NCI-H226 (cell line): ENCODE measurements at places on chromosomes 6 and 20.

GRCh38 chr6:41670703-41671360 lies 32.6 kb downstream of the MDFI start:
- no peak for DNase-seq

GRCh38 chr20:41632896-41633295 lies 14.7 kb upstream of the CHD6 start:
- peak; percentile 45 for DNase-seq

- no peak for DNase-seq
Measured at GRCh38 chr6:129731428-129731827, 21.5 kb upstream of the ARHGAP18 start.

- no peak for DNase-seq
Measured at GRCh38 chr6:10112871-10113549, 301.9 kb downstream of the TFAP2A start.

- no peak for DNase-seq
Measured at GRCh38 chr20:9458138-9458796, 56.1 kb upstream of the LAMP5 start.

DNA sequence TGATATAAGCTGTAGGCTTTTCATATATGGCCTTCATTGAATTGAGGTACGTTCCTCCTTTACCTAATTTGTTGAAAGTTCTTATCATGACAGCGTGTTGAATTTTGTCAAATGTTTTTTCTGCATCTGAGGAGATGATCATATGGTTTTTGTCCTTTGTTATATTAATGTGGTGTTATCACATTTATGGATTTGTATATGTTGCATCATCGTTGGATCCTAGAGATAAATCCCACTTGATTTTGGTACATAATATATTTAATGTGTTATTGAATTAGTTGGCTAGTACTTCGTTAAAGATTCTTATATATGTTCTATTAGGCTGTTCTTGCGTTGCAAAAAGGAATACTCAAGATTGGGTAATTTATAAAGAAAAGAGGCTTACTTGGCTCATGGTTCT lies 8.6 kb upstream of the WFDC9 start:
- no peak for DNase-seq

GRCh38 chr20:61965606-61966491 lies 99.8 kb downstream of the TAF4 start:
- DNase-seq, result no peak

DNA sequence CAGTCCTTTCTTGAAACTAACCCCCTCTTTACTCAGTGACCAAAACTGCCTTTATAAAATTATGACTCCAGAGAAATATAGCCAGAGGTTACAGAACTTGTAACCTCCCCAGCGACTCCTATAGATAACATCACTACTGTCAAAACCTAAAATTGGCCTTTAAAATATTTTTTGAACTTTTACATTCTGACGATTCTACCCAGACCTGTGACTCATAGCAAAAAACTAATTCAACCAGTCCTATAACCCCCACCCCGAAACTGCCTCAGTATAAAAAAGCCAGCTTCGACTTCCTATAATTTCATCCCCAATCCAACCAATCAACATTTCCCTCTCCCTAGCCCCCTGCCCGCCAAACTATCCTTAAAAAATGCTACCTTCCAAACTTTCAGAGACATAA lies 13.9 kb downstream of the JPH2 start:
- DNase-seq, result no peak

DNA sequence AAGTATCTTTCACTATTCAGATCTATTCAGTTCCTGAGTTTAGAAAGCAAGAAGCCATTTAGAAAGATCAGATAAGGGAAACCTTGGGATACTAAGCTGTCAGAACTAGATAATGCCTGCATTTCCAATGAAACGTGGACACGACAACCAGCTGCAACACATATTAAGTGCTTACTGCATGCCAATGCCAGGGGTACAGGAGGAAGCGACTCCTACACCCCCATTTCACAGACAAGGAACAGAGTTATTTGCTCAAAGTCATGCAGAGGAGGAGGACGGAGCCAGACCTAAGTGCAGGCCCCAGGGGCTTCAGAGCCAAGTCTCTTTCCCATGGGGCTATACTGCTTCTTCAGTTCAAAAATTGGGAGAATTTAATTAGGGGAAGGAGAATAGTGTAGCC lies 62.4 kb downstream of the PREX1 start:
- no peak for DNase-seq

DNA sequence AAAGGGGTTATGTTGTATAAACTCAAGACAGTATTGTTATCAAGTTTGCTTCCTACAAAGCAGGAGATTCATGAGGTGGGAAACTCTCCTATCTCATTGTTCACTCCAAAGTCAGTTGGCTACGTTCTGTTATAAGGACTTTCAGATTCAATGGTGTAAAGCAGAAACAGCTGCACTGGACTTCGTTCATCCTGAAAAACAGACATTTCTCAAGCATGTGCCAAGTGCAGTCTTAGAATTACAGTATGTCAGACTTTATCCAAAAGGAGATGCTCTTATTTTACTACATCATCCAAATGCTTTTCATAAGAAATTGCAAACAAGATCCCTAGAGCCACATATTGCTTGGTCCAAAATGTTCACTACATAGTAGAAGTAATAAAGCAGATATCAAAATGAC lies 14.9 kb downstream of the COL21A1 start:
- no peak for DNase-seq

- DNase-seq, result no peak
Measured at GRCh38 chr20:51427651-51428291, 114.7 kb downstream of the NFATC2 start.

DNA sequence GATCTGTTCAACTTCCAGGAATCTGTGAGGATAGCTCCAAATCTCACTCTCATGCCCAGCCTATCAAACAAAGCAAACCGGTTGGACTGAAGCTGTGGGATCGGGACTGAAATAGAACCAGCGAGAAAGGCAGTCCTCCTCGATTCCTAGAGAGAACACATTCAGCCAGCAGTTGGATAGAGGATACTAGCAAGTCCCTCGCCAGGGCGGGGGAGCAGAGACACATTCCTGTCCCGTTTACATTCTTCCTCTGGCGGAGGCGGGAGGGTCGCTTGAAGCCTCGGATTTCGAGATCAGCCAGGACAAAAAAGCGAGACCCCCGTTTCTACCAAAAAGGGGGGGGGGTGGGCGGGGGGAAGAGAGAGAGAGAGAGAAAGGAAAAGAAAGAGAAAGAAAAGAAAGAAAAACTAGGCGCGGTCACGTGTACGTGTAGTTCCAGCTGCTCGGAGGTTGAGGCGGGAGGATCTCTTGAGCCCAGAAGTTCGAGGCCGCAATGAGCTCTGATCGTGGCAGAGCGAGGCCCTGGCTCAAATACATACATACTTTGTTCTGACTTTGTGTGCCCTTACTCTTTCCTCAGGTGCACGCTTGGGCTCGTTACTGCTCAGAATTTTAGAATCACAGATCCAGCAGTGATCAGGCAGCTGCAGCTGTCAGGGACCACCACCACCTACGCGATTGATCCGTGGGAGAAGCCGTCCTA lies 19.5 kb downstream of the ZNF311 start:
- DNase-seq, result peak; percentile 92

- DNase-seq, result peak; percentile 69
Measured at GRCh38 chr20:61757678-61758563, 307.8 kb downstream of the TAF4 start.

- no peak for DNase-seq
Measured at GRCh38 chr6:165390475-165390874, 81.1 kb upstream of the C6orf118 start.

GRCh38 chr20:24102290-24102689 lies 113.7 kb upstream of the GGTLC1 start:
- DNase-seq, result no peak
